ENCODE measurements at places on chromosomes 3 and 15. TPM values are rescaled to one million over a fixed set of nuclear protein-coding genes. Genes with fewer than 3 reads are reported as not detected.

IL5RA gene
- not detected for polyA plus RNA-seq

FANCI gene
- 13.5 TPM for polyA plus RNA-seq

TSEN2 gene
- polyA plus RNA-seq, result 14.1 TPM

FBXL2 gene
- 7.9 TPM for polyA plus RNA-seq

SLC12A1 gene
- 0.15 TPM for polyA plus RNA-seq

IL17RB gene
- polyA plus RNA-seq, result 3.9 TPM

GPR62 gene
- 0.89 TPM for polyA plus RNA-seq

GOLGA6D gene
- 0.30 TPM for polyA plus RNA-seq

CLASP2 gene
- polyA plus RNA-seq, result 50.2 TPM

GOLGA8Q gene
- 2.0 TPM for polyA plus RNA-seq

SNX22 gene
- 1.1 TPM for polyA plus RNA-seq

ZNF717 gene
- polyA plus RNA-seq, result 7.8 TPM

NFKBIZ gene
- 2.4 TPM for polyA plus RNA-seq

EEFSEC gene
- polyA plus RNA-seq, result 17.1 TPM

GPR160 gene
- polyA plus RNA-seq, result 2.7 TPM

LRRC31 gene
- polyA plus RNA-seq, result not detected

GRK7 gene
- polyA plus RNA-seq, result 0.10 TPM

MKRN2OS gene
- 0.90 TPM for polyA plus RNA-seq

IGSF10 gene
- polyA plus RNA-seq, result 5.5 TPM

MAGEL2 gene
- 19.6 TPM for polyA plus RNA-seq

ITGA11 gene
- polyA plus RNA-seq, result 3.7 TPM

MYLK gene
- 22.3 TPM for polyA plus RNA-seq

GCHFR gene
- polyA plus RNA-seq, result 5.6 TPM

SUSD5 gene
- 1.8 TPM for polyA plus RNA-seq

GCSAM gene
- 1.0 TPM for polyA plus RNA-seq

CYP1A1 gene
- not detected for polyA plus RNA-seq

HESX1 gene
- 1.6 TPM for polyA plus RNA-seq

SAXO2 gene
- polyA plus RNA-seq, result 2.2 TPM

INSYN1 gene
- polyA plus RNA-seq, result 5.2 TPM

SNX4 gene
- 35.9 TPM for polyA plus RNA-seq

C3orf85 gene
- not detected for polyA plus RNA-seq

SYNPR gene
- not detected for polyA plus RNA-seq

CCNB2 gene
- 14.1 TPM for polyA plus RNA-seq

RAD18 gene
- polyA plus RNA-seq, result 4.7 TPM

ROBO1 gene
- 35.9 TPM for polyA plus RNA-seq

SPATA12 gene
- 0.05 TPM for polyA plus RNA-seq

FNDC3B gene
- 56.3 TPM for polyA plus RNA-seq

NLGN1 gene
- polyA plus RNA-seq, result 1.5 TPM

All from forelimb muscle (tissue), 1 donor.